ENCODE measurements at places on chromosomes 7 and 10.

- peak; percentile 5 for DNase-seq
These were observed 62.6 kb downstream of the EXOC4 start for GRCh38 chr7:133315332-133316040.

DNA sequence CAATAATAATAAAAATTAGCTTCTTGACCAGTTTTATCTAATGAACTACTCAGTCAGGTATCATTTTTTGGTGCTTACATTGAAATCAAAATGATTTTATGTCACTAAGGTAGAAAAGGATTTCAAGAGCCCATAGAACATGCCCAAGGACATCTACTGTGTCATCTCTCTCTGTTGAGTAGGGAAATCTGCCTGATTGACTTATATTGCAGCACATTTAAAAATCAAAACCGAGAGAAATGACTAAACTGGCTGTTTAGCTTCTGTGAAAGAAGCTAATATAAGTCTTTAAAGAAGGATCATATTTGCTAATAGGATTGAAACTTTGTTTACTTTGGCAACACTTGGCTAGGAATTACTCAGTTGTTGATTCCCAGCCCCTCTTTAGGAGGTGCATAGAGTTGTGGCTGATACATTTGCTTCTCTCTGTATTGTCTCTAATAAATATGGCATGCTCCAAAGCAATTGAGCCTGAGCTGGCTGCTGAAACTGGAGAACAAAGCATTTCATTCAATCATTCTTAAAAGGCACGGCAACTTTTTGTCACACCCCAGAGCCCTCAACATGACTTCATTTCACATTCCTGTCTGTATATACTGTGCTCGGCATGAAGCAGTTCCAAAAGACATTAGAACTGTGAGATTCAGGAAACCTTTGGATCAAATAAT is 1096.9 kb upstream of the POT1 start:
- no peak for DNase-seq

DNA sequence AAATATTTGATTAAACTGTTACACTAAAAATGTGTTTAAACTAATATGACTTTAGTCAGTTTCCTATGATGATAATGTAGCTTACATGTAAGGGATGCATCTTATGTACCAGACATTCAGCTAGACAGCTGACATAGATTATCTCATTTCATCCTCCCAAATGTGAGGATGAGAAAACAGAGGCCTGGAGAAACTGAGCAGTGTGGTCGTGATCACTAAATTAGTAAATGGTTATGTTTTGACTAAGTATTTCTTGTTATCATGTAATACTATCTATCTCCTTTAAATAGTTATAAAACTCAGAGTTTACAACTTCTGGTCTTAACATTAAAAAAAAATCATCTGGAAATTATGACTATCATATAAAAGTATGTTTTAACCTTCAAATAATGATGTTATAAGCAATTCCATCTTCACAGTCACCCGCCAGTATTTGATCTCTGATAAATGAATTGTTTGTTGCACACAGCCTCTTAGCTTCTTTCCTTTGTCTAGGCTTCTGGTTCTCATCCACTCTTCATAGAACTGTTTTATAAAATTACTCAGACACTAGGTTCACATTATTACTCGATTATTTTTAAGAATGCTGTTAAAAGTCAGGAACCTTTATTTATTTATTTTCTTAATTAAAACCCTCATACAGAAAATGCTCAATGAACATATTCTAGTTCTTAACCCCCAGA is 33.6 kb upstream of the HDAC9 start:
- DNase-seq = no peak

DNA sequence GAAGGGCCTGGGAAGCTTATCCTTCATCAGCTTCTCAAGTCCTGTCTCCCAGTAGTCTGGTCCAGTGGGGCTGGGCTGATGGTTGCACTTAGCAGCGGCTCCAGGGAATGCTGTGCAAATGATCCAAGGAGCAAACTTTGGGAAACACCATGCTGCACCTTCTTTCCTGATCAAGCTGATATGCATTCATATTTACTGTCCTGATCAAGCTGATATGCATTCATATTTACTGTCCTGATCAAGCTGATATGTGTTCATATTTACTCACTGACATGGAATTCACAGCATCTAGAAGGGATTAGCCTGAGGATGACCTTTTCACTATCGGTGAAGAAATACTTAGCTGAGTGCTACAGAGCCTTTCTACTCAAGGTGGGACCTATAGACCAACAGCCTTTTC is 330.7 kb downstream of the BMPER start:
- peak; percentile 25 for DNase-seq

- no peak for DNase-seq
These were observed 34.6 kb upstream of the SLC35G1 start for GRCh38 chr10:93859049-93859655.
